ENCODE measurements at places on chromosomes 11 and 22. TPM values are rescaled to one million over a fixed set of nuclear protein-coding genes. Genes with fewer than 3 reads are reported as not detected.

DNA sequence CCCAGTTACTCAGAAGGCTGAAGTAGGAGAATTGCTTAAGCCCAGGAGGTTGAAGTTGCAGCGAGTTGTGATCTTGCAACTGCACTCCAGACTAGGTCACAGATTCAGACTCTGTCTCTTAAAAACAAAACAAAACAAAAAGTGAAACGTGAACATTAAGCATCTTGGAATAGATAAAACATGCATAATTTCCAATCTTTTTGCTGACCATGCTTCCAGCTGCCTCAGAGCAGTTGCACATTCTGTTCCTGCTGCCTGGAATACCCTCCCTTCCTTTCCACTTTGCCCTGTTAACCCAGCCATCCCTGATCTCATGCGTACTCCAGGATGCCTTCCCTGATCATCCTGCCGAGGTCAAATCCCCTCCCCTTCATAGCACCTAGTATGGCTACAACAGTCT, 718 bp upstream of the CCDC88B start:
- no peaks in the 10 kb centered on the region for H3K27me3 ChIP-seq
- peak overlapping the region; percentile 90 for H3K4me3 ChIP-seq
- no peak for DNase-seq
- peak overlapping the region; percentile 77 for H3K27ac ChIP-seq

GRCh38 chr11:95229199-95229992, 1.6 kb downstream of the SESN3 start:
- peaks cover 8% of the 10 kb centered on the region for H3K4me1 ChIP-seq
- no peaks in the 10 kb centered on the region for H3K36me3 ChIP-seq
- no peak overlapping the region for H3K4me3 ChIP-seq
- H3K27me3 ChIP-seq = peaks cover 27% of the 10 kb centered on the region

DNA sequence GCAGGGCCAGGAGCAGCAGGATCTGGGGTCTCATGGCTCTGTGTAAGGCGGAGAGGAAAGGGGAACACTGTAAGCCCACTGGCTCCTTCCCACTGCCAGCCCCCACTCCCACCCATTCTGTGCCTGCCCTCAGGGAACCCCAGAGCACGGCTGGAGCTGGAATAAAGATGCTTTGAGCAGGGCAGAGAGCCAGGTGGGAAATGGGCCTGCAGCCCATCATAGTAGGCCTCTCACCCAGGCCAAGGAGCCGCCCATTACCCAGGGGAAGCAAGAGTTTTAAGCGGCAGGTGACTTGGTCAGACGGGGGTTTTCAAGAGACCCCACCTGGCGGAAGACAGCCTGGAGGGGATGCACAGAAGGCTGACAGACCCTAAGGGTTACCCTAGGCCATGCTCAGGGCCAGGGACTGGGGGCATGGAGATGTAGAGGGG, 4.6 kb downstream of the LRRC32 start:
- no peak for DNase-seq
- H3K36me3 ChIP-seq = no peaks in the 10 kb centered on the region
- peaks cover 43% of the 10 kb centered on the region for H3K4me1 ChIP-seq
- no peak overlapping the region for H3K27ac ChIP-seq
- H3K27me3 ChIP-seq = peaks cover 1% of the 10 kb centered on the region

DNA sequence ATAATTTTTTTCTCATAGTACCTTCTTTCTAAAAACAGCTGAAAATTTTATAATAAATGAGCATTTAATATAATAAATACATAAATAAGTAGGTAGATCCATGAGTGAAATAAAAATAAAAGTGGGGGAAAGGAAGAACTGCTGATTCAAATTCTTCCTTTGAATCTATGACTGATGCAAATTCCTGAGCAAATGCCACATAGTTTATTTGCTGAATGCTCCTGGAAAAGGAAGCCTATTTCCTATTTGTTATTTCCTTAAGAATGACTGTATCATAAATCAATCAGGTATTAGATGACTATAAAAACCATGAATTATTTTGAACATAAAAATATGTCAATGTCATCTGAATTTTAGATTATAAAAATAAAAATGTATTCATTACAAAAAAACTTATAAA, 16.6 kb downstream of the BTBD10 start:
- H3K27me3 ChIP-seq = no peaks in the 10 kb centered on the region
- no peak for DNase-seq

- no peaks in the 10 kb centered on the region for H3K36me3 ChIP-seq
- no peaks in the 10 kb centered on the region for H3K4me1 ChIP-seq
- no peak overlapping the region for H3K4me3 ChIP-seq
- H3K27me3 ChIP-seq = no peaks in the 10 kb centered on the region
These were observed 19.7 kb upstream of the MUC5AC start for GRCh38 chr11:1138097-1138496.

DNA sequence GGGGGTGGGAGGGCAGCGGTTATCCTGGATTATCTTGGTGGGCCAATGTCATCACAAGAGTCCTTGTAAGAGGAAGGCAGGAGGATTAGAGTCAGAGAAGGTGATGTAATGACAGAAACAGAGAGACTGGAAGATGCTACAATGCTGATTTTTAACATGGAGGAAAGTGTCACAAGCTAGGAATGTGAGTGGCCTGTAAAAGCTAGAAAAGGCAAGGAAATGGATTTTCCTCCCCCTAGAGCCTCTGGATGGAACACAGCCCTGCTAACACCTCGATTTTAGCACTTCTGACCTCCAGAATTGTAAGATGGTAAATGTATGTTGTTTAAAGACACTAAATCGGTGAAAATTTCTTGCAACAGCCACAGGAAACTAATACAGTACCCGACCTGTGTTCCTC, 109.3 kb downstream of the MN1 start:
- no peaks in the 10 kb centered on the region for H3K36me3 ChIP-seq
- no peaks in the 10 kb centered on the region for H3K4me1 ChIP-seq
- no peak for DNase-seq
- H3K27ac ChIP-seq = no peak overlapping the region

DNA sequence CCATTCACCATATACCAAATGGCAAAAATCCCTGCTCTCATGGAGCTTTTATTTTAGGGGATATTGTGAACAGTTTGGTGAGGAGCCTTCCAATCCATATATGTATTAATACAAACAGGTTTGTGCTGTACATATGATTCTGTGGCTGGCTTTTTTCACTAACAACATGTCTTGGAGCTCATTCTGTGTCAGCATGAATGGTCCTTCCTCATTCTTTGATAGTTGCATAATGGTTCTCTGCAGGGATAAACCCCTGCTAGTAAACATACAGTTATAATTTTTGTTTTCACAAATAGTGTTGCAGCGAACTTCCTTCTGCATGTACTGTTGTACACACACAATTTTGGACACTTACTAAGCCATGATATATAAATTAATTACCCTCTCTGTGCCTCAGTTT, 8.3 kb downstream of the PRR5L start:
- no peaks in the 10 kb centered on the region for H3K27me3 ChIP-seq
- no peak overlapping the region for H3K4me3 ChIP-seq
- no peaks in the 10 kb centered on the region for H3K36me3 ChIP-seq

DNA sequence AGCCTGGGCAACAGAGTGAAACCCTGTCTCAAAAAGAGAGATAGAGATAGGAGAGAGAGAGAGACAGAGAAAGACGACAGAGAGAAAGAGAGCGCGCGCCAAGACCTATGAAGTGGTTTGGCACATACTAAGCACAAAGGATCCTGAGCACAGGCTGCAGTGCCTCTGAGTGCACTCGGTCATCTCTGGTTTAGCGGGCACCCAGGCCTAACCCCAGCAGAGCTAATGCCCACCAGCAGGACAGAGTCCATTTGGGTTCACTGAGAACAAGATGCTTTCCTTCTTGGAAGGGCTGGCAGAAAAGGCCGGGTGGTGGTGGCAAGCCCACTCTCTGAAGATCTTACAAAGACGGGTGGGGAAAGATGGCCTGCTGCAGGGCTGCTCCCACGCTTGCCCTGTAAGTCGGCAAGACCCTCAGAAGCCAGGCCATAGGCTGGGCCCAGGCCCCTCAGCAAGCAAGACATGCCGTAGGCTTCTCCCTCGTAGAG, 3.3 kb downstream of the SCARF2 start:
- H3K36me3 ChIP-seq = no peaks in the 10 kb centered on the region
- no peak for DNase-seq
- no peak overlapping the region for H3K4me3 ChIP-seq
- H3K27me3 ChIP-seq = peaks cover 14% of the 10 kb centered on the region

- no peak overlapping the region for H3K27ac ChIP-seq
- DNase-seq = no peak
- H3K27me3 ChIP-seq = no peaks in the 10 kb centered on the region
- H3K36me3 ChIP-seq = peaks cover 1% of the 10 kb centered on the region
These were observed 18.9 kb downstream of the AP1B1 start for GRCh38 chr22:29369460-29369859.

DNA sequence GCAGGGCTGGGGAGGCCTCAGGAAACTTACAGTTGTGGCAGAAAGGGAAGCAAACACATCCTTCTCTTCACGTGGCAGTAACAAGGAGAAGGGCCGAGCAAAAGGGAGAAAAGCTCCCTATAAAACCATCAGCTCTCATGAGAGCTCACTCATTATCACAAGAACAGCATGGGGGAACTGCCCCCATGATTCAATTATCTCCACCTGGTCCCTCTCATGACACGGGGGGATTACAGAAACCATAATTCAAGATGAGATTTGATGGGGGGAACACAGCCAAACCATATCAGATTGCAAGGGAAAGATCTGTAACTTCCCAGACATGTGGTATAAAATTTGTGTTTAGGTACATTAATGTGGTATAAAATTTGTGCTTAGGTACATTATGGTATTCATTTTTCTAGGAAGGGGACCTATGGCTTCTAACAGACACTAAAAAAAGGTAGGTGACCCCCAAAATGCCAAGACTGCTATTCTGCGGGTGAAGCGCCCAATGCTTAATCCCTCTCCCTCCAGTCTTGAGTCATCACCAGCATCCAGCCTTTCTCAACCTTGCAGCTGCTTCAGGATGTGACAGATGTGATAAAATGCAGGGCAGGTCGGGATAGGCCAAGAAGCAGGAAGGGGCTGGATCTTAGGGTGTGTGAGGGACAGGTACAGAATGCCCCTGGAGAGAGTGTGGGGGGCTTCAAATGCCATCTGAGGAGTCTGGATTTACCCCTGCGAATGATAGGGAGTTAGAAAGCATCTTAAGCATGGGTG, 57.7 kb upstream of the AMPD3 start:
- no peaks in the 10 kb centered on the region for H3K36me3 ChIP-seq
- H3K4me1 ChIP-seq = no peaks in the 10 kb centered on the region
- H3K27me3 ChIP-seq = no peaks in the 10 kb centered on the region
- DNase-seq = no peak
- H3K27ac ChIP-seq = no peak overlapping the region
- H3K4me3 ChIP-seq = no peak overlapping the region

DNA sequence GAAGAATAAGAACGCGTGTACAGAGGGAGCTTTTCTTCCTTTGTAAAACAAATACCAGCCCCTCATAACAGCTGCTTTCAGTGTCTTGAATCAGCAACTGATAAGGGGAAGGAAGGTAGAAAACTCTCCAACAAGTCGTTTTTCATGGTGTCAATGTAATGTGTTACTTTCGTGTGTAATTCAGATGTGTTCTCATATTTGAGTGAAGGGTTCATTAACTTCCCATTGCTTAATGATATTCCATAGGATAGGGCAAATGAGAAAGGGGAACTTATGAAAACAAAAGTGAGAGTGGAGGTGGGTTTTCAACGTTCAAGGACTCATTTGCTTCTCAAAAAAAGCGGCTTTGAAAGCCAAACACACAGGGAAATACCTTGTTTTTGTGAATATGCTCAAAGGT, 452.1 kb downstream of the NTM start:
- H3K27ac ChIP-seq = no peak overlapping the region
- H3K36me3 ChIP-seq = no peaks in the 10 kb centered on the region
- H3K27me3 ChIP-seq = peaks cover 2% of the 10 kb centered on the region
- no peak overlapping the region for H3K4me3 ChIP-seq

DNA sequence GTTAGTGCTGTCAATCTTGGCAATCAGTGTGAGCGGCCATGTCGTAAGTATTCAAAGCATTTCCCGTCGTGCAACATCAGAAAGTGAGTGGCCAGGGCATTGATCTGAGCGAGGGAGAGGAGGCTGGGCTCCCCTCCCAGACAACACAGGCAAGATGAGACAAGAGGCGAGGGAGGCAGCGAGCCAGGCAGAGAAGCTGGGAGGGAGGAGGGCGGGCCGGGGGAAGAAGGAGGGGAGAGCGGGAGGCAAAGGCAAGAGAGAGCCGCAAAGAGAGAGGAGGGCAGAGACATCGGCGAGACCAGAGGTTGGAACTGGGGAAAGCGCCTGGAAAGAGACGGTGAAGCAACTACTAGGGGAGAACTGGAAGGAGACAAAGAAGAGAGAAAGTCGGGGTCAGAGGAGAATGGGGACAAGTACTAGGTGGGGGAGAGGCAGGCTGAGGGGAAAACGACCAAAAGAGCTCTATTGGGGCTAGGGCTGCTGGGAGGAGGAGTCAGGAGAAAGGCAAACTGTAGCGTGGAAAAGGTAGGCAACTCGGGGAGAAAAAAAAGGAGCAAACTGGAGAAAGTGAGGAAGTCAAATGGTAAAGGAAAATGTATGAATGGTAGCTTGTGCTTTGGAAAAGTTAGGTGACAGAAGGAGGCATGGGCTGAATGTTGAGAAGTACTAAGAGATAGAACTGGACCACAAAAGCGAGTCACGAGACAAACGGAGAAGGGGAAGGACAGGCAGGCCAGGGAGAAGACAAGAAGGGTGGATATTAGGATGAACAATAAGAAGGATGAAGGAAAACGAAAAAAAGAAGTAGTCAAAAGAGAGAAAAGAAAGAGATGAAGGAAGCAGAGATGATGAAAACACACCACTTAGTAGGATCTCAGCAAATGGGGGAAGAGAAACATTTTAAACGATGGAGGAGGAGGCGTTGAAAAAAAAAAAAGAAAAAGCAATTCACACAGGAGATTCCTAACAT, 130.5 kb upstream of the C11orf58 start:
- no peak overlapping the region for H3K27ac ChIP-seq
- no peaks in the 10 kb centered on the region for H3K4me1 ChIP-seq
- peaks cover 23% of the 10 kb centered on the region for H3K27me3 ChIP-seq
- no peak overlapping the region for H3K4me3 ChIP-seq
- no peak for DNase-seq

Gene CCDC157
- 1.4 TPM for total RNA-seq

Gene DLG2
- 1.0 TPM for total RNA-seq

Gene CSF2RB
- total RNA-seq = 8.9 TPM

Gene PIH1D2
- total RNA-seq = 0.51 TPM

Gene TNNT3
- not detected for total RNA-seq

Gene AIFM3
- total RNA-seq = 0.26 TPM

Gene FREY1
- 0.82 TPM for total RNA-seq

Gene SCARF2
- 0.74 TPM for total RNA-seq

Gene RAB38
- 8.4 TPM for total RNA-seq

Gene MED15
- total RNA-seq = 75.2 TPM

Gene FOXR1
- not detected for total RNA-seq

Data from GM12878 (cell line).